ENCODE measurements at places on chromosomes 1 and 21.

DNA sequence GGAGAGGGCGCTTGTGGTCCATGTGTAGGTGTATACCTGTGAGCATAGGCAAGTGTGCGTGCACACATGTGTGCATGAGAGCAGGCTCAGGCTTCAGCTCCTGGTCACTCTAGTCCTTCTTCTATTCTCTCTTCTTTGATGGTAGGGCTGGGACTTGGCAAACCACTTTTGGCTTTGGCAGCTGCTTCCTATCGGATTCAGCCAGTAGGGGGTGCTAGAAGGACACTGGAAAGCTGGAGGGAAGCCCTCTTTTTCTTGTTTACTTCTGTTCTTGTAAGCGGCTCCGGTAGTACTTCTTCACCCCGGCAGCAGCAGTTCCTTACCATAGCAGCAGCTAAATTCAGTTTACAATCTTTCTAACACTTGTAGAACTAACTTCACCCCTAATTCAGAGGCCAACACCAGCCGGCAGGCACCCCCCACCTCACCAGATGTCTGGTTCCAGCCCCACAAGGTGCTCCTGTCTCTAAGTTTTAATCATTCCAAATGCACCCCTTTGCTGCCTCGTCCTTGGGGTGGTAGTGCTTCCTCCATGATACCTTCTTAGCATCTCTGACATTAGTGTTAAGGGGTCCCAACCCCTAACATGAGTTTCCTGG, 25.1 kb downstream of the NENF start:
- peak; percentile 58 for DNase-seq

DNA sequence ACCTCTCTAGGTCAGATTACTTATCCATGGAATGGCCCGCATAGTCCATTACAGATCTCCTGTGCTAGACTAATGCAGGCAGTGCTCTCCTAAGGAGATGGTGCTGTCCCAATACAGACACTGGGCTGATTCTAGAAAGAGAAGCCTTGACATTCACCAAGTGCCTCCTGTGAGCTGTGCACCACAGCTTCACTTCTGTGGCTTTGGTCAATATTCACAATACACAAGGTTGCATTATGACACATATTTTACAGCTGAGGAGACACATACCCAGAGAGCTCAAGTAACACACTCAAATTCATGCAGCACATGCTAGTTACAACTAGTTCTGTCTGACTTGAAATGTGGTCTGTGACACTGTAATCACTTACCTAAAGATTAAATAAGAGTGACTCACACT, 59.4 kb upstream of the LRRC8B start:
- DNase-seq, result no peak

GRCh38 chr1:30425046-30425445, 298.3 kb downstream of the MATN1 start:
- DNase-seq, result no peak

GRCh38 chr1:184494929-184495328, 108.1 kb downstream of the C1orf21 start:
- DNase-seq, result no peak

- no peak for DNase-seq
Measured at GRCh38 chr21:26826801-26827200, 18.4 kb downstream of the ADAMTS1 start.

GRCh38 chr1:3670823-3671265, 18.5 kb downstream of the TP73 start:
- no peak for DNase-seq

DNA sequence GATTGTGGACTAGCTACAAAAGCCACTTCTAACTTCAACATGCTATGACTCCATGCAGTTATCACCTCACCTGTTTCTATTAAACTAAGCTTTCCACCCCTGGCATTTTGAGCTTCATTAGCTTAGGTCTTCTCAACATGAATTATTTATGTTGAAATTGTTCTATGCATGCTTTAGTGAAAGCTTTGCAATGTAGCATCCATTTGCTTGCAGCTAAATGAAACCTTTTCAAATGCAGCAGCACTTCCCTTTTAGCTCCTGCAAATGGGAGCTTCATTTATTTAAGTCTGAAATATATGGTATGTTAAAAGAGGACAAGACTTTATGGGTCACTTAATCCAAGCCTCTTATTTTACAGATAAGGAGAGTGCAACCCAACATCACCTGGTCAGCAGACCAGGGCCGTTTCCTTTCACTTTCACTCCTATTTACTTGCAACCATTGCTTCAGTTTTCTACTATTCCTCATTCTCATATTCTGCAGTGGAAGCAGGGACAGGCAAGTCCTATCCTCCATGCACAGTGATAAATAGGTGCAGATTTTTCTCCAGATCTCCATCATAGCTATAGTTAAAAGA, 56.4 kb upstream of the SAMSN1 start:
- peak; percentile 15 for DNase-seq

DNA sequence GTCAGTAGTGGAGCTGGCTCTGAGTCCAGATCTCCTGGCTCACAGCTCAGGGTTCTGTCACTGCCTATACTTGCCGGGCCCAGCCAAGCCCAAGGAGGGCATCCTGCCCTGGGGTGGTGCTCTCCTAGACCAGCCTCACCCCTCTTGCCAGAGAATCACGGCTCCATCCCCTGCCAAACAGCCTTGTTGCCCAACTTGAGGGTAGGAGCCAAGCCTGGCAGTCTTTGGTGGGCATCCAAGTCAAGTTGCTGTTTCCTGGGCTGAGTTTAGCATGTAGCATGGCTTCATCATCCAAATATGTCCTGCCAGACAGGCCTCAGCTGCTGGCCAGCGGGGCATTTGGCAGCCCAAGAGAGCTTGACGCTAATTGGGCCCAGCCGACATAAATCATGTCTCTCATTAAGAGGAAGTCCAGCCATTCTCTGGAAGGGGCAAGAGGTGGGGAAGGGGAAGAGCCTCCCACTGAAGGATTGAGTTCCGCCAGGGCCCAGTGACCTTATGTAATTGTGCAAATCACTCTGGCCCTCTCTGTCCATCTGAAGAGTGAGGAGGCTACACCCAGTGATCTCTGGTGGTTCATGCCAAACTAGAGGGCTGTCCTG, 22.6 kb upstream of the TRABD2B start:
- no peak for DNase-seq

DNA sequence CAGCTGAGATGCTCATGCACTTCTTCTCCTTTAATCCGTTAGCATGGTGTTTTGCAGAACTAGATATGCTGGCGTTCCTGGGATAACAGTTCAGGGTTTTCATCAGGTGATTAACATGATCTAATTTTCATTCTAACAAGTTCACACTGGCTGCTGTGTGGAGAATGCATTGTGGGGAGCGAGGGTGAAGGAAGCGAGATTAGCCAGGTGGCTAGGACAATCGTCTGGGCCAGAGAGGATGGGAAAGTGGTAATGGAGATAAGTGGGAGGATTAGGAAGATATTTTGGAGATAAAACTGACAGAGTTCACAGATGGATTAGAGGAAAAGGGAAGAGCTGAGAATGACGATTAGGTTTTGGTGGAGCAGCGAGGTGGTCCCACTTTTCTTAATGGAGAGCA, 138.1 kb upstream of the MAGI3 start:
- no peak for DNase-seq

- DNase-seq, result no peak
Measured at GRCh38 chr21:43287111-43287760, 118.4 kb downstream of the CRYAA start.

DNA sequence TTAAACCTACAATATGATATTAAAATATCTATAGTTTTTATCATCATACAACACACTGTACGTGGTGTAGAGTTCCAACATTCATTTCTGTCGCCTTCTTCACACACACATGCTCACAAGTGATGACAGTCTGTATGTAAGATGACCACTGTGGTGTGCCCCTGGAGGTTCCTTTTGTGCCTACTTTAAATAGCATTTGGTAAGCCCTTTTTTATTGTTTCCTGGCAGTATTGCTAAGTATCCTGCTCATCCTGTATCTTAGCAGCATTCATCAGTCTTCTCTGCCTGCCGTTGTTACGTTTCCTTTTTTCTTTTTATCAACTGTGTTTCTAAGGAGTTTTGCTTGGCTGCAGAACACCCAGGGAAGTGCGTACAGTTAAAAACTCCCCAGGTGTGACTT, 231.4 kb downstream of the CHRM3 start:
- no peak for DNase-seq

GRCh38 chr1:10033359-10033845, 644 bp downstream of the UBE4B start:
- DNase-seq, result no peak

DNA sequence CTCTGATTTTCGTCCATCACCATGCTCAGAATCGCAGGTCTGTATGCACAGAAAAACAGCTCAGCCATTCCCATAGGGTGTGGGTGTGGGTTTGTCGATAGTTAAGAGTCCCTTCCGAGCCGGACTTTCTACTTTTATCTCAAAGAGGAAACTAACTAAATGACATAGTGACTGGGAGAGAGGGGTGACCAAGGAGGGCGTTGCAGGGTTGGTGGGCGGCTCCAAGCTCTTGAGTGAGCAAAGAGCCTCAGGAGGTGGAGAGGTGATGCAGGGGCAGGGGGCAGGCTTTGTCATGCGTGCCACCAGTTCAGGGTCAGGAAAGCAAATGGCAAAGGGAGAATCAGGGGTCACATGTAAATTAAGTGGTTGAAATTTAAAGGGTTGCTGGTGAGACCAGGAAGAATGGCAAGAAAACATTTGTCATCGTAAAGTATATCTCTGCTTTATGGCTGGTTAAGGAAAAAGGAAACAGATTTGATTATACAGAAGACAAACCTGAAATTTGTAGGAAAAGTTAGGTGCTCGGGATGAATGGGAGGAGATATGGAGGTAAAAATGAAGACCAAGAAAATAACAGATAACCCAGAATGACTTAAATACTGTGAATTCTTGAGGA, 249.0 kb downstream of the SETD4 start:
- no peak for DNase-seq

DNA sequence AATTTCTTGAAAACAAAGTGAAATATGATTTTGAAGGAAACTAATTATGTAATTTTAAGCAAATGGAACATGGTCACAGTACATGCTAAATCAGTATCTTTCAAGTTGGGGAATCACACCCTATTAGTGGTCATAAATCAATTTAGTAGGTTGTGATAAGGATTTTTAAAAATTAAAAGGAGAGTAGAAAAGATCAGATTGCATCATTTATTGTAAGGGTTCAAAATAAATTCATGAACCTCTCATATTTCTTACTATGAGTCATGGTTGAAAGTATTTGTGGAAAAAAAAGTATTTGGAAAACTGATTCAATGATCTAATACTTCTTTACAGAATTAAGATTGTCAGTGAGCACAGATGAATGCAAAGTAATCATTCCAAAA, 14.6 kb downstream of the ADSS2 start:
- no peak for DNase-seq

DNA sequence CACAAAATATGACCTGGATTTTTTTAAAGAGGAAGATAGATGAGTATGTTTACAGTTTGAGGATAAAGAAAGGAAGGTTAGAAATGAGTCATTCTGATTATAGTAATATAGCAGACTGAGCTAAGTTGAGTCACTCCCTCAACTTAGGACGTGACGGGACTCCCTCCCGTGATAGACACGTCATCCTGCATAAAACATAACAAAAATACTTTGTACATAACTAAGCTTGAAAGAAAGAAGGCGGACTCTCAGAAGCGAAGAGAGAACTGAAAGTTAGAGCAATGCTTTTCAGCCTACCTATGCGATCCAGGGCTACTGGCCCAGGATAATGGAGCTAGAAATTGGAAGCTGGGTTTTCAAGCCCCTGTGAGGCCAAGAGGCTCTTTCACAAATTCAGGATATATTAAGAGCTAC, 53.0 kb upstream of the DESI2 start:
- peak; percentile 30 for DNase-seq

GRCh38 chr1:81186261-81186660, 614.5 kb upstream of the ADGRL2 start:
- no peak for DNase-seq

GRCh38 chr1:232250838-232251237, 379.1 kb downstream of the SIPA1L2 start:
- DNase-seq, result no peak

DNA sequence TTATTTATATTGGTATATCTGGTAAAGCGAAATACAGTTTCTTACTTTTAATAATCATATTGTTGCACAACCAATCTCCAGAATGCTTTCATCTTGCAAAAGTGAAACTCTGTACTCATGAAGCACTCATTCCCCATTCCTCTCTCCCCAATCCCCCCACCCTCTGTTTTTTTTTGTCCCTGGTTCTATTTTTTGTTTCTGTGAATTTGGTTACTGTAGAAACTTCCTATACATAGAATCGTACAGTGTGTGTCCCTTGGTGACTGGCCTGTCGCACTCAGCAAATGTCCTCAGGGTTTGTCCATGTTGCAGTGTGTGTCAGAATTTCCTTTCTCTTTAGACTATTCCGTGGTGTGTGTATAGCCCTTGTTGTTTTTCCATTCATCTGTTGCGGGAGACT, 7.9 kb upstream of the NLRP3 start:
- DNase-seq, result no peak

DNA sequence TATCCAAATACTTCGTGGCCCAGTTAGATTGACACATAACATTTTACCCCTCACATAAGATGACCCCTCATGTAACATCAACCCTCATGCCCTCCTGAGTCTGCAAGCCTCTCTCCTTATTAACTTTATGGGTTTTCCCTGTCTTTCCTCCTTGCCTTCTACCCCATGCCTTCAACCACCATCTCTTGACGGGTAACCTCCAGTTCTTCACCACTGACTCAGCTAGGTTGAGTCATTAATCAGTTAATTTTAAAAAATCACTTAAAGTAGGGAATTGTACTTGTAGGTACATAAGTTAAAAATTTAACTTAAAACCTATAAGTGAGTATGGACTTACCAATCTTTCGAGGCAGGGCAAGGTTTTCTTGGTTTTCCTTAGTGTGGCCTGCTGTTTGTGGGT, 330.7 kb downstream of the CAMTA1 start:
- no peak for DNase-seq

DNA sequence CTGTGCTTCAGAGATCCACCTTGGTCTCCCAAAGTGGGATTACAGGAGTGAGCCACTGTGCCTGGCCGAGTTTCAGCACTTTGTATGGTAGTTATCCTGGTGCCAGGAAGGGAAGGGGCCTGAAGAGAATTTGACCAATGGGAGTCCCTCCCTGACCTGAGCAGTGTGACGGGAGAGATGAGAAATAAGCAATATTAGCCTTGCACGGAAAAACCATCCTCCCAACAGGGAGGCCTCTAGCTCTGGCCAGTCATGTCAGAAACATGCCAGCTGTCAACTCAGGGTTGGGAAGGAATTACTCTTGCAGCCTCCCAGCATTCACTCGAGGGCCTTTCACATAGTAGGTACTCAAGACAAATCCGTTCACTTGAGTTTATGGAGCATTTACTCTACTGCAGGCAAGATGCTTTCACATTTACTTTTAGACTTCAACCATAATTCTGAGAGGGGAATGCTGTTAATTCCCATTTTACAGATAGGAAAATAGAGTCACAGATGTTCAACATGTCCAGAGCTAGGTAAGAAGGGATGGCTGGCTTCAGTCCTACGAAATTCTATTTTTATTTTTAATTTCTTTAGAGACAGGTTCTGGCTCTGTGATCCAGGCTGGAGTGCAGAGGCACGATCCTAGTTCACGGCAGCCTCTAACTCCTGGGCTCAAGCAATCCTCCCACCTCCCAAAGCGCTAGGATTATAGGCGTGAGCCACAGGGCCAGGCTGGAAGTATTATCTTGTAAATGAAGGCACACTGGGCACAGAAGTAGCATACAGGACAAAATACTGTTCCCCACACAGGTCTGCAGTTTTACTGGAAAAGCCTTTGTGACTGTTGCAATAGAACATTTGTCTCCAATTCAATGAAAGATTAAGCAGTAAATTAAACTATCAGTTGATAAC, 3.2 kb upstream of the ATP13A2 start:
- no peak for DNase-seq

Measured in CD4-positive, alpha-beta T cell treated with Interleukin-12 subunit alpha and Interleukin-12 subunit beta, for 1 hour (primary cell).